Left renal pelvis (tissue), 4 donors: ENCODE measurements at places on chromosomes 5 and 9. TPM values are rescaled to one million over a fixed set of nuclear protein-coding genes. Genes with fewer than 3 reads are reported as not detected.

ARRDC1 gene
- polyA plus RNA-seq, result 17.6 TPM

PLAC8L1 gene
- polyA plus RNA-seq, result 0.62 TPM

S1PR3 gene
- 69.6 TPM for polyA plus RNA-seq

DNA sequence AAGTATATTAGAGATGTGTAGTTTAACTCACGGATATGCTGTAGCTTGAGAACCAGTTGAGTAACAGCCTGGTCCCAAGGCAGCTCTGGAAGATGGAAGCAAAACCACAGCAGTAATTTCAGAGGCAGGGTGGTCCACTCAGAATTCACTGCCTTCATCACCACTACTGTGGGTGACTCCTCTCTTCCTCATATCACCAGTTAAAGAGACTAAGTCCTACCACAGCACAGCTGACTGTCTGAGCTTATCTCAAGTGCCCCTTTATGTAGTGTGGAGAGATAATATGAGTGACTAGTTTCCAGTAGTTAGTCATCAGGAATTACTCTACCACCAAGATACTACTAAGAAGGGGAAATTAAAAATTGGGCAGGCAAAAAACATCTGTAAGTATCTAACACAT is 1571.2 kb upstream of the C9orf72 start:
- no peak for DNase-seq

- DNase-seq, result peak; percentile 27
These were observed 2.5 kb downstream of the GPBP1 start for GRCh38 chr5:57176350-57176857.

DNA sequence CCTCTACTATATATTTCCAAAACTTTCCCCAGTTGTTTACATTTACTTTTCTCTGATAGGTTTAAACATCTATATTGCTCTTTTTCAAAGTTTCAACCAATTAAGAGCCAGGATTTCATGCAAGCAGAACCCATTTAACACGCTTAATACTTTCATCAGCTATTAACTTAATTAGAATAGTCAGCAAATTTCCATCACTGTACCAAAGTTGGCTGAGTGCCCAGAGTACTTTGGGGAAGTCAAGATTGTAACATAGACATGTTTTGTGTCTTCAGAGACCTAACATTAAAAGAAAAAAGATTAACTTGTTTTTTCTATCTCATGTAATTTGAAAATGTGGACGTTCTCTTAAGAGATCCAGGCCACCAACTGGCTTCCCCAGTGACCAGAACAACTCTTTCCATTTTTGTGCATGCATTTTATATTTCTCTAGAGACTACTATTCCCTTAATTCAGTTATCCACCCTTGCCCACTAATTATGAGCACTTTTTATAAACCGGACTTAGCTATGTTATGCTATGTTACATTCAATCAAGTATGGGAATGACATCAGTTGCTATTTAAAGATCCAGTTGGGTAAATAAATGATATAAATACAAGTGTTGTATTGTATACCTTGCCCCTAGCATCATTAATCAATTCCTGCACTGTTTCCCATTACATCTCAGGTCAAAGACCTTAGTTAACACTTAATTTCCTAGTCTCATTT is 478.1 kb upstream of the NMUR2 start:
- no peak for DNase-seq

DNA sequence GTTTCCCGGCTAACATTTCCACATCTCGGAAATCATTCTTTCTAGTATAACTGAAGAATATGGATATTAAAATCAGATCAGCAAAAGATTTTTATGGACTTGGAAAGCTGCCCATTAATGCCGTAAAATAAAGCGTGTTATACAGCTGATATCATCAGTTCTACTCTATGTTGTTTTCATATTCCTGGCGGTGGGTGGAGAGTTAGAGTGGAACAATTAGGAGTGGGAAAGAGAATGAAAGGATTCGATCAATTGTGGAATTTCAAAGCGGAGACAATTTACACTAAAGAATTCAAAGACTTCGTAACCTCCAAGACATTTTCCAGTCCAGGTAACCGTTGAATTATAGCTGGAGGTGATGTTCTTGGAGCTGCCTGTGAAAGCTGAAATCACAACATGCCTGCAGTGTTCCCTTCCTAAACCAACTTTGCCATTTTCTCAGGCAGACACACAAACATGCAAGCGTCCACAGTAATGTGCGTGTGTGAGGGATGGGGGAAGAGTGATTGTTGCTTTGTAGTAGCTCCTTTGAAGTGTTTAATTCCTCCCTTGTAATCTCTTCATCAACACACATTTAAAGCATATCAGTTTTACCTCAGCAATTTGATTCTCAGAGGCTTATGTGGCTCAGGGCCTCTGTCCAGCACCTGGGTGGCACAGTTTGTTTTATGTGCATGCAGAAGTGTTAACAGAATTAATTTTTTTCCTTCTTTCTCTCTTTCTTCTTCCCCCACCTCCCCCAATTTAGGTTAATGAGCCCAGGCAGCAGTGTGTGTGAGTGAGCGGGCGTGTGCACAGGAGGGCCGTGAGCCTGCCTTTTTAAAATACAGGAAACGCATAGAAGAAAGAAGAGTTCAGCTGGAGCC is 544.1 kb downstream of the RAB3C start:
- DNase-seq, result no peak

GRCh38 chr5:130237721-130238120 is 333.5 kb downstream of the CHSY3 start:
- DNase-seq, result no peak

DNA sequence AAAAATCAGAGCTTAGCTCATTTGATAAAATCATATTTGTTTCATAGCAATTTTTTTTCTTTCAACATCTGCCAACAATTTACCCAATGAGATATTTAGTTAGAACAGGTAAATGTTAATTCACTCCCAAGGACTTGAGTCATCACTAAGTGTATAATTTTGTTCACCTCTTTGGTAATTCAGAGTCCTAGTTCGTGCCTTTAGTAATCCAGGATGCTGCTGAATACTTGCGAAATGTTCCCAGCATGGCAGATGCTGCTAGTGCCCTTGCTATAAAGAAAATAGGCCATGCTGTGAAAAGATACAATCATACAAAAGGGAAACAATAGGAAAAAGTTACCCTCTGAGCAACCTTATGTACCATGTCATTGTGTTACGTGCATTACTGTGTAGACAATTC is 210.5 kb downstream of the CSNK1G3 start:
- DNase-seq, result no peak

DNA sequence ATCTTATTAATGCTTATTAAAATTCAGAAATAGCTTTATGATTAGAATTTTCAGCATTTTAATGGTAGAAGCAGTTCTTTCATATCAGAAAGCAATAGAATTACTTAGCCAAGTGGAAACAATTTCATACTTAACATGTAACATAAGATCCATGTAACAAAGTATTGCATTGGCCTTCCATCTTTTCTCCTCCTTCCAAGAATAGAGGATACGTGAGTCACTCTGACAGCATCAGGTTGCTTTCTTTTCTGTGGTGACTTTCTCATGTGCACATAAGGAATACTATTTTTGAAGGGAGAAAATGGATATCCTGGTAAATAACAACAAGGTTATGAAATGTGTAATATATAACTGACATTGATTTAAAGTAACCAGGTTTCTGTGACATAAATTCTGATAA is 272.2 kb downstream of the ANXA1 start:
- no peak for DNase-seq

DNA sequence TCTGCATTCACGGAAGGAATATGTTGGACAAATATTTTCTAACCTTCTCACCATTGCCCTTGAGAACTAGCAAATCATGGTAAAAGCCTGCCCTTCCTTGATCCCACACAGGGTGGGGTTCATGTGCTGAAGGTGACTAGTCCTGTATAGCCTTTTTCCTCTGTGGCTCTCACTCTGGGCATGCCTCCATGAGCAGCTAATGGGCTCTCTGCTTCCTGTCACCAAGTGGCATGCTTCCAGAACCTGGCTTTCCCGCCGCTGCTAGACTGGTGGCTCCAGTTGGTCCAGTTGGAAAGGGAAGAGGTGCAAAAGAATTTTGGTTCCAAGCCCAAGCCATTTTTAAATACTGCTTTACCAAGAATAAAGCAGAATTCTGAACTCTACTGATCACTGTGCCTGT is 35.5 kb downstream of the FBXO10 start:
- no peak for DNase-seq

GRCh38 chr5:145588113-145588512 is 247.0 kb downstream of the PRELID2 start:
- DNase-seq, result no peak

DNA sequence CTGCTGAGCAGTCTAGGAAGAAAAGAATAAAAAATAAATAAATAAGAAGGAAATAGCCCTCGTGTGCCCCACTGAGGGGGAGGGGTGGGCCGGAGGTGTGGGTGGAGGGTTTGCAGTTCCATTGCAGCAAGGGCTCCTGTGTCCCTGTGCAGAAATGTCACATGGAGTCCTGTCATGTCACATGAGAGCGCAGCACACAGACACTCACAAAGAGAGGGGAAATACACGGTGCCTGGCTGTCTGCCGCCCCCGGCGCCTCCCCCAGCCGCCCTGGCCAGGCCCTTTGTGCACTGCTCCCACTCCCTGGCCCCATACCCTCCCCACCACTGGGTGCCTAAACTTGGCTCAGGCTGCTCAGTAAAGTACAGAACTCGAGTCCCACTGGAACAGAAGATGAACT is 55.6 kb upstream of the SPTLC1 start:
- no peak for DNase-seq

- no peak for DNase-seq
These were observed 48.4 kb upstream of the SMIM23 start for GRCh38 chr5:171736976-171737891.

GRCh38 chr9:85511746-85512145 is 230.0 kb downstream of the AGTPBP1 start:
- no peak for DNase-seq
